ENCODE measurements at places on chromosomes 7 and 10.

DNA sequence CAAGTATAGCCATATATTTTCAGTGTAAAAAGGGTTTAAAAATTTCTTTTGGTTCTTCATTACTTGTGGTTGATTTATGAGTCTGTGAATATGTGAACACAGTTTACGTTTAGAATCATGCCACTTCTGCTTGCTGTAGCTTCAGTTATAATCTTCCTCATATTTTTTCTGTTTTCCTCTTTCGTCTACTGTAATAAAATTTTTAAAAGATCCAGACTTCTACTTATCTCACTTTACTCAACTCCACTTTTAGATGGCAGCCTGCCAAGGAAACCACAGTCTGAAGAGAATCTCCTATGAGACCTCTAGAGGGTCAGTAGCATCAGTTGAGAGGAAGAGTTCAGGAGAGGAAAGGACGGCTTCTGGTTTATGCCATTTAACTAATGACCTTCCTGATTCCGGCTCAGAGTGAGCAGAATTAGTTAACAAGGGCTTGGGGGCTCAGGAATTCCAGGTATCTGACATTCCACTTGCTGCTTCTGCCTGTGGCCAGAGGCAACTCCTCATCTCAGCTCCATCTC is 21.4 kb downstream of the CREB5 start:
- DNase-seq = no peak

DNA sequence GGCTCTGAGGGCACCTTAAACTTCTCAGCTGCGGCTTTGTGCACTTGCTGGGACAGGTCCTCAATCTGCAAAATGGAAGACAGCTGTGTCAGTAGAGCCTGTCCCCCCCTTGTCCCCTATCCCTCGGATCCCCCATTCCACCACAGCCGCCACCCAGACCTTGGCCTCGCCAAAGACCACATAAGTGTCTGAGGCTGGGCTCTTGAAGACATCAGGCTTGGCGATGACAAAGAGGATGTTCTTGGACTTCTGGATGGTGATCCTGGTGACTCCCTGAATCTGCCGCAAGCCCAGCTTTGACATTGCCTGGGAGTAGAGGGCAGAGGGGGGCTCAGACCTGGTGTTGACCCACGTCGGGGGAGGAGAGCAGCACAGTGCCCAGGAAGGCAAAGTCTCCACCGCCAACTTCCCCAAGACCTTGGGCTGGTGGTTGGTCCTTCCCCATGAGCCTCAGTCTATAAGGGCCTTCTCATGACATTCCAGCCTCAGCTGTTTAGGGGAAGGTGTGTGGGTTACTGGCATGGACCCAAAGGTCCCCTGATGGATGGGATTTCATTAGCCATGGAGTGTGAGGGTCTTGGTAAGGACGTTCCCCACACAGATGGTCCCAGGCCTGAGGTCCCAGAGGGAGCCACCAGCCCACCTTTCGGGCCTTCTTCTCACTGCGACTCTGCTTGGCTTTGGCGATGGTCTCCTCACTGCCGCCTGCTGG is 7.7 kb downstream of the NACAD start:
- no peak for DNase-seq

GRCh38 chr7:7136466-7137381 is 45.6 kb upstream of the C1GALT1 start:
- no peak for DNase-seq

GRCh38 chr7:90789736-90790306 is 193.7 kb downstream of the CDK14 start:
- DNase-seq = no peak

GRCh38 chr10:104666106-104666505 is 25.0 kb downstream of the SORCS3 start:
- no peak for DNase-seq

DNA sequence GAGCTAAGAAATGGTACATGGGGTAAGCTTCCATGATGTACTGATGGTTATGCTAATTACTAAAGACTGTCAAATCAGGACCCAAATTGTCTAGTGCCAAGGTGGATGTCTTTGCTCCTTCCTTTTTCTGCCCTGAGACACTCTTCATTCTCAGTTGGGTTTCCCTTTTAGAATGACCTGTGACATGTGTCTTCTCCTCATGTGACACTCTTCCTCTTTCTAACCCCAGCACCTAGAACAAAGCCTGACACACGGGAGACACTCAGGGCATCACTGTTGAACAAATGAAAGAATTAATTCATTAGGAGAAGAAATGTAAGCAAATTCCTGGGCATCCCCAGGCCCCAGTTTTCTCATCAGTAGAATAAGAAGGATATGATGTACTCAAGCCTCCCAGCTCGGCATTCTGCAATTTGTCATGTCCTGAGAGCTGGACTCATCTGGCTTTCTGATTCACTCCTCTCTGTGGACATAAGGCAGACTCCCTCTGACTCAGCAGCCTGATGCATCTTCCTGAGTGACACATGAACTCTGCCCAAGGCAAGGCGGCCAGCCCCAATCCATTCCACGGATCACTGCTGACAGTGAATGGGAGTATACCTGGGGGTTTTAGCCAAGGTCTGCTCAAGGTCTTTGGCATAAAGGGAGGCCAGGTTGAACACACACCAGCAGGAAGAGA is 473.8 kb downstream of the KCNMA1 start:
- DNase-seq = peak; percentile 27

DNA sequence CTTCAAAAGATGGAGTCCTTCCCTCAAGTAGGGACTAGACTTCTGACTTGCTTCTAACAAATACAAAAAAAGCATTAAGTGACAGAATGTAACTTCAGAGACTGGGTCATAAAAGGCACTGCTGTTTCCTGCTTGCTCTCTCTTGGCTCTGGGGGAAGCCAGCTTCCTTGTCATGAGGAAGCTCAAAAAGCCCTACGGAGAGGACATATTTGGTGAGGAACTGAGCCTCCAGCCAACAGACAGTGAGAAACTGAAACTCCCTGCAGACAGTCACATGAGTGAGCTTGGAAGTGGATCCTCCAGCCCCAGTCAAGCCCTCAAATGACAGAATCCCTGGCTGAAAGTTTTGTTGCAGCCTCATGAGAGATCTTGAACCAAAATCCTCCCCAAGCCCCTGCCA is 26.3 kb upstream of the SLC35G1 start:
- no peak for DNase-seq

DNA sequence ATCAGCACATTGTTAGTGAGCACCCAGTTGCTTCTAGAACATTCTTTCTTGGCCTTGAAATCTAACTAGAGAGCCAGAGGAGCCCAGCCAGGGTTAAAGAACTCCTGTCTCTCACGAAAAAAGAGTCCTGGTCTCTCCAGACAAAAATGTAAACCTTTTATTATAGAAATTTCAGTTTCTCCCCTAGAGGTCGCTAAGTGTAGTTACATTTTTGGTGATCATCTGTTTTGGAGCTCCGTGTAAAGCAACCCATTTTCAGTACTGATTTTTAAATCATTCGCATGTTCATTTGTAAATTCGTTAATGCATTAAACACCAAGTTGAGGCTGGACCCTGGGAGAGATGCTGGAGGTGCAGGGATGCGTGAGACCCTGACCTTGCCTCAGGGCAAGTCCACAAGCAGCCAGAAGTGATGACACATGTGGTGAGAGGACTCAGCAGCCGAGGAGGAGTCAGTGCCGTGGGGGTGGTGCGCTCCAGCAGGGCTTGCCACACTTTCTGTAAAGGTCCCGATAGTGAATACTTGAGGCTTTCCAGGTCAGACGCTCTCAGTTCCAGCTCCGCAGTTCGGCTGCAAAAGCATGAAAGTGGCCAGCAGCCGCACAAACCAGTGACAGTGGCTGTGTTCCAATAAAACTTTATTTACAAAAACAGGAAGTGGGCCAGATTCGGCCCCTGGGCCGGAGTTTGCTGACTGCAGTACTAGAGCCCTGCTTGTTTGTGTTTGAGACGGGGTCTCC is 578.6 kb upstream of the FOXK1 start:
- no peak for DNase-seq

GRCh38 chr10:12907656-12908055 is 93.9 kb downstream of the CCDC3 start:
- DNase-seq = no peak

DNA sequence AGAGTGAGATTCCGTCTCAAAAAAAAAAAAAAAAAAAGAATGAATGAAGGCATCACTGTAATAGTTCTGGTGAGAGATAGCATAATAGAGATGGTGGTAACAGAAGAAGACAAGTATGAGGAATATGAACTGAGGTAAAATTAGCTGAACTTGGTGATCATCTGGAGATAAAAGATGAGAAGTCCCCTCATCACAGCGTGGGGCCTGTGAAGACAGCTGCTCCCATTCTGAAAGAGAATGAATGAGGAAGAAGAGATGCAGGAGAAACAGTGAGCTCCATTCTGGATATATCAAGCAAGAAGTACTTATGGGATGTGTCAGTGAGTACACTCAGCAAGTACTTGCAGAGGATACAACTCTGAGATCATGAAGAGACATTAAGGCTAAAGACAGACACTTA is 28.7 kb downstream of the ARMH3 start:
- DNase-seq = no peak

DNA sequence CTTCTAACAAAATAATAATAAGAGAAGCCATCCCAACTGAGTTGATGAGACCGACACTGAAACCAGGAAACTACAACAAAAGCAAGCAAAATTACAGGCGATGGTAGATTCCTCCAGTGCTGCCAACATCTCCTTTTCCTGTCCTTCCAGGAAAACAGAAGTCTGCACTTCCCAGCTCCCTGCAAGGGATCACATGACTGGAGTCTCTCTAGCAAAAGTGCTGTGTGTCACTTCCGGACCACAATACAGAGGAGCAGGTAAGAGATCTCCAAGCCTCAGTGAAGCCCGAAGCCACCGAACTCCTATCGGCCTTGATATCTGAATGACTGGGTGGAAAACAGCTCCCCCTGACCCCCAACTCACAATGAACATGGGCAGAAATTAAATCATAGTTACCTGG is 63.2 kb downstream of the SMURF1 start:
- DNase-seq = no peak

DNA sequence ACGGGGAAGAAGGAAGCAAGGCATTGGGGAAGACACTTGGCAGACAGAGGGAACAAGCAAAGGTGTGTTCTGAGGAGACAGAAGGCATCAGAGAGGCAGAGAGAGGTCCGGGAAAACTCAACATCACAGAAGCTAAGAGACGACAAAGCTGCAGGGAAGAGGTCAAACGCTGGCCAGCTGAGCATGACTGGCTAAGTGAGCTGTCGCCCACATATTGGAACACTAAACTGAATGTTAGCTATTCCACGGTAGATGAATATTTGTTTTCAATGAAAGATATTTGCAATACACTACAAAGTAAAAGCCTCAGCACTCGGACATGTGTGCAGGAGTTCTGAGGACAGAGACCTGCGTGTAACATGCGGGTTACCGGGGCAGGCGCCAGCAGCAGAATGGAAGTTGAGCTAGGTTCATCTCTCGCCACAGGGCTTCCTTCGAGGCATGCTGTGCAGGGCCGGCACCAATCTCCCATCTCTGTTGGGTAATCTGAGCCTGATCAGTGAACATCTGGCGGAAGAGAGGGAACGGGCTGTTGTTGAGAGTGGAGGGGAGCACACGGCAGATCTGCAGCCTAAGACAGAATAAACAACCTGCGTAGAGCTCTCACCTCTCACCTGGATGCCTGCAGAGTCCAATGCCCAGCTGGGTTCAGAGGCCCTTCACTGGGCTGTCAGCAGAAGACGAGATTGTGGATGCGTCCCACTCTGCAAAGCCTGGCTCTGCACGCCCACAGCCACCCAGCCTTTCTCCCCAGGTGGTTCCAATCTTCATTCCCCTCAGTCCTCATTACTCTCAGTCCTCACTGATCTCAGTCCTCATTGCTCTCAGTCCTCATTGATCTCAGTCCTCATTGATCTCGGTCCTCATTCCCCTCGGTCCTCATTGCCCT is 35.9 kb downstream of the INSIG1 start:
- DNase-seq = no peak

DNA sequence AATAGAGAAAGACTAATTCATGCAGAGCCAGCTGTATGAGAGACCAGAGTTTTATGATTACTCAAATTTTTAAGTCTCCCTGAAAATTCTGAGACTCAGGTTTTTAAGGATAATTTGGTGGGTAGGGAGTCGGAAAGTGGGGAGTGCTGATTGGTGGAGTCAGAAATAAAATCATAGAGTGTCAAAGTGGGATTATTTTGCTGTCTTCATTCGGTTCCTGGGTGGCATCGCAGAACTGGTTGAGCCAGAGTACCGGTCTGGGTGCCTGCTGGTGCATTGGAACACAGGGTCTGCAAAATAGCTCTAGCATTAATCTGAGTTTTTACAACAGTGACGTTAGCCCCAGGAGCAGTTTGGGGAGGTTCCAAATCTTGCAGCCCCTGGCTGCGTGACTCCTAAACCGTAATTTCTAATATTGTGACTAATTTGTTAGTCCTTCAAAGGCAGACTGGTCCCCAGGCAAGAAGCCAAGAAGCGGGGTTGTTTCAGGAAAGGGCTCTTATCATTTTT is 32.4 kb downstream of the GPRIN2 start:
- no peak for DNase-seq

GRCh38 chr7:32102432-32102873 is 32.2 kb upstream of the PDE1C start:
- no peak for DNase-seq

DNA sequence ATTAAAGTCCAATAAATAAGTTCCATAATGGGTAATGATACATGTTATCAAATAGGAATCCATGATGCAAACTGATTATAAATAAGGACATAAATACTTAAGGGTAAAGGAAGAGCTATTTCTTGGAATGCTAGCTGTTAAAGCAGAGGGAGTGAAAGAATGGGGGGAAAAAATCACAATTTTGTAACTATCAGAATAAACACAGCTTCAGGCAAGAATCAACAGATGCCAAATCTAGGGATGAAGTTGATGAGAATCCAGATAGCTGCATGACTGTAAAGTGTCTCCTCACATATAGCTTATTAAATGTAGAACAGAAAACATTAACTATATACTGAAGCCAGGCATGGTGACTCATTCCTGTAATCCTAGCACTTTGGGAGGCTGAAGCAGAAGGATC is 4.9 kb downstream of the IPMK start:
- no peak for DNase-seq

GRCh38 chr7:82559193-82559805 is 115.7 kb upstream of the CACNA2D1 start:
- no peak for DNase-seq

GRCh38 chr7:37118004-37118403 is 330.7 kb downstream of the ELMO1 start:
- DNase-seq = no peak

- DNase-seq = no peak
These were observed 78.4 kb downstream of the NXPH1 start for GRCh38 chr7:8511855-8512254.

DNA sequence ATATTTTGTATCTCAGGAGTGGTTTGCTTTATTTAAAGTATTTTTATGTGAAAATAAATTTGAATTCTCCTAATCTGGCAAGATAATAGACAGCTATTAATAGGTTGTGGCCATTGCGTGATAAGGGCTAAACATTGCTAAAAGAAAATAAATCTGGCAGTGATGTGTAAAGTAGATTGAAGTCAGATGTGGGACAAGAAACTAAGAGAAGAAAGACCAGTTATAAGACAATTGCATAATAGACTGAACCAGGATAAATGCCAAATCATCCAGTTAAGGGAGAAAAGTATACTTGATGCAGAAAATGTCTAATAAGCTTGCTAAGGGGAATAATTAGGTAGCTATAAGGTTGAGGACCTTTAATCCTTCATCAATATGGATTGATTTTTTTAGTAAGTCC is 197.5 kb upstream of the CSTF2T start:
- DNase-seq = no peak
